ENCODE measurements at places on chromosomes 5 and 9. TPM values are rescaled to one million over a fixed set of nuclear protein-coding genes. Genes with fewer than 3 reads are reported as not detected.

The FOXD4 gene
- 1.9 TPM for polyA plus RNA-seq

The ANKRD31 gene
- 0.51 TPM for polyA plus RNA-seq

The C5 gene
- polyA plus RNA-seq: 5.7 TPM

The GOLGA2 gene
- 119 TPM for polyA plus RNA-seq

The ANKRD20A1 gene
- 8.8 TPM for polyA plus RNA-seq

The ENTREP1 gene
- polyA plus RNA-seq: 110 TPM

The ZNF474 gene
- 1.6 TPM for polyA plus RNA-seq

The RCL1 gene
- polyA plus RNA-seq: 14.3 TPM

The FGF10 gene
- 2.9 TPM for polyA plus RNA-seq

The LURAP1L gene
- polyA plus RNA-seq: 14.7 TPM

The TAF1L gene
- not detected for polyA plus RNA-seq

The SPATA31A3 gene
- not detected for polyA plus RNA-seq

The GABRA1 gene
- 8.7 TPM for polyA plus RNA-seq
